GM13976 (cell line): ENCODE measurements at places on chromosomes 1 and 21.

DNA sequence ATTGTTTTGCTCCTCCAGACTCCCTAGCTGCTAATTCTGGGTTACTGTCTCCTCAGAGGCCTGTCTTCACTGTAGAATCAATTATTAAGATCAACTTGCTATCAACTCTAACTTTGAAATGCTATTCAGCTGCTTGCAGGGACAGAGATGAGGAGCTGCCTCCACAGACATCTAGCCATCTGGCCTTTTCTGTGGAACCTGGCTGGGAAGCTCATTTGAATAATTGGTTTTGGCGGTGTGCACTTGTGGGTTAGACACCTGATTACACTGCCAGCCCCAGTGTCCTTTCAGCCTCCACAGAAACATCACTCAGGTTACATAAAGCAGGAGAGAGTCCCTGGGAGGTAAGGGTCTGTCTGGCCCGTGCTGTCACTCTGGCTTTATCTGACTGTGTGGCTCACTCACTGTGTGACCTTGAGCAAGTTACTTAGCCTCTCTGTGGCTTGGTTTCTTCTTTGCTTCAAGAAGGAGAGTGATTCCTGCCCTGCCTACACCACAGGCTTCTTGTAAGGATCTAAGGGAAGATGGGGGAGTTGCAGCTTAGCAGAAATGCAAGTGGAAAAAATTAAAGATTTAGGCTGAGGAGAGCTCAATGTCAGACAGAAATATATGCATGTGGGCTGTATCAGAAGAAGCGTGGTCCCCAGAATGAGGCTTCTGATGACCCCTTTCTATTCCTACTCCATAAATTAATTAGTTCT, 131.6 kb downstream of the BEND5 start:
- DNase-seq: no peak

DNA sequence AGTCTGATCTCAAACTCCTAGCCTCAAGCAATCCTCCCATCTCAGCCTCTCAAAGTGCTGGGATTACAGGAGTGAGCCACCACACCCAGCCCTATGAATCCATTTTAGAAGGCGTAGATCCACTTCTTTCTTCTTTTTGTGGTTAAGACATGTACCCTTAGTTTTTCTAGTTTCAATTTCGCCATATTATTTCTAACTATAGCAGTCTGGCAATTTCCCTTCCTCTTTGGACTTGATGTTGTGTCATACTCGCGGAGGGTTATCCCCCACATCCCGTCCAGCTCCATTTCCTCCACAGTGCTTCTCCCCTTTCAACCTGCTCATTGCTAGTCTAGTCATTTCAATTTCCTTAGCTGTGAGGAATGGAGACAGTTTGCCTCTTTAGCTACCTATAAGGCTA, 5.2 kb upstream of the LRRC8D start:
- no peak for DNase-seq

DNA sequence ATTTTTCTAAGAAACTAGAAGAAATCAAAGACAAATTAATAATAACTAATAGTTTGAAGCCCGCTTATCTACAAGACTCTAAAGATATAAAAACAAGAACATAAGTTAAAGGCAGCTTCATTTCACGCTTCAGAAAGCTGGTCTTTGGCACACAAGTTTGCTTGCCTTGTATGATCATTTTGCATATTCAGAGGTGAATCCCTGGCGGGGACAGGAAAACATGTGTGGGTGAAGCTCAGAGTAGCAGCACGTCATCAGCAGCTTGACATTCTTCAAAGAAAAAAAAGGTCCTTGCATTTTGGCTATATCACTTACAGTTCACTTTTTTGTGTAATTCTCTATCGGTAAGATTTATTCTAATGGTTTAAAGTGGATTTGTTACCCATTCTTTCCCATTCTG, 1911.8 kb downstream of the MRPL39 start:
- no peak for DNase-seq

DNA sequence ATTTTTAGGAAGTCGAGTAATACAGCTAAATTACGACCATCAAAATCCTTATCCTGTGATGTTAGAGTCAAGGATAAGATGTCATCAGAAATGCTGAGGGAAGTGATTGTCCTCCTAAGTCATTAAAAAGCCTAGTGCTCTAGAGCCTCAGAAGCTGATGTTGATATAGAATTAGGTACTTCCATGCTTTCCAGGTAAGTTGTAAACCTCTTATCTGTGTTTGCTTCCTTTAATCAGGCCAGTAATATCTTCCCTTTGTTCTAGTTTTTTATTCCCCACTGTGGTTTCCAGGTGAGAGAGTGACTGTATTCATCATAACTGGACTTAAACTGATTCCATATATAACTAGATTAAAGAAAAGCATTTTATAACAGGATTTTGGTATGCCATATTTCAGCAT, 44.4 kb downstream of the SMG7 start:
- no peak for DNase-seq

- DNase-seq: no peak
Observed at GRCh38 chr1:177659281-177659680, 310.6 kb downstream of the SEC16B start.
